ENCODE measurements at places on chromosomes 7 and 10. TPM values are rescaled to one million over a fixed set of nuclear protein-coding genes. Genes with fewer than 3 reads are reported as not detected.

DNA sequence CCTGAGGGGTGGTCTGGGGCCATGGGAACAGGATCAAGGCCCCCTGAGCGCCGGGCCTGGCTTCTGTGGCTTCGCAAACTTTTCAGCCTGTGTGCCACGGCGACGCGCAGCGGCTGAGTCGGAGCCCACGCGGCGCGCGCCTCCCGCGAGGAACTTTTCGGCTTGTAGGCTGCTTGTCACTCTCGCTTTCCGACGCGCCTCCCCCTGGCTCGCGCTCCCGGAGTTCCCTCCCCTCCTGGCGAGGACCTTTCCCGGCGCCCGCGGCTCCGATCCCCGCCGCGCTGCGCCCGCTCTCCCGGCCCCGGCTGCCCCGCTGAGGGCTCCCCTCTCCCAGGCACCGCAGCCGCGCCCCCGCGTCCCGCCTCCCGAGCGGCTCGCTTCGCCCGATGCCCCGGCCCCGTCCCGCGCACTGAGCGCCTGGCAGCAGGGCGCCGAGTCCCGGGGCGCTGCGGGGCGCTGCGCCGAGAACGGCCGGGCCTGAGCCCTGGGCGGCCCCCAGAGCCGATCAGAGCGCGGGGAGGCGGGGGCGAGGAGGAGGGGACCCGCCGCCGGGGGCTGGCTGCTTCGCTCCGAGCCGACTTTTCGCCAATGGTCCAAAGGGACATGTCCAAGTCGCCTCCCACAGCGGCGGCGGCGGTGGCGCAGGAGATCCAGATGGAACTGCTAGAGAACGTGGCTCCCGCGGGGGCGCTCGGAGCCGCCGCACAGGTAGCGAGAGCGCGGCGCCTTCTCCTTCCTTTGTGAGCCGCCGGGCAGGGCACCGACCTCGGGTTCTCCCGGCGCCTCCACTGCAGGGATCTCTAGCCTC lies at the start of gene CACNB2:
Gene CACNB2 (plus strand): TSS at position 276 of the 808 bp plus-strand sequence.
- DNase-seq: peak; percentile 83

DNA sequence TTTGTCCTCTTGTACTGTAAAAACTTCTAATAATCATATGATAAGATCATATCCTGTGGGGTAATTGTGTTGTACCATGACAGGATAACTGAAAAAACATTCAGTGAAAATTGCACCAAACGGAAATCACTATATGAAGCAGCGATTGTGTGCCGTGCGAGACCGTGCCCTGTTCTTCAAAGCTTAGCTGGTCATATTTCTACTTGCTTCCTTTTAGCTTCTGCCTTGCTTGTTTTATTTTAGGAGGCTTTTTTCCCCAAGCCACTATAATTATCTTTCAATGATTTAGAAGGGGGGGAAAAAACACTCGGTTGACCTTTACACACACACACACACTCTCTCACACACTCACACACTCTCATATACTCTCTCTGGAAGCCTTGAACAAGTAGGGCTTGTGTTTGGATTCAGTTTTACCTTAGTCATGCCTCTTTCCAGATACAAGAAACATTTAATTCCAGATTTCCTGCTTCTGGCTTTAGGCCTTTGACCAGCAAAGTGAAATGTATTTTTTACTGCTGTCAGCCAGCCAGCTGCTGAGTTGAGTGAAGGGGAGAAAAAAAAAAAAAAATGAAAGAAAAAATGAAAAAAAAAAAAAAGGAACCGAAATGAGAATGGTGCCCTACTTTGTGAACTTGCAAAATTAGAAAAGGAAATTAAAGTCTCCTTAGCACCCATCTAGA lies 181.4 kb downstream of the ARID5B start:
- peak; percentile 60 for DNase-seq

Gene KIAA1549
- polyA plus RNA-seq: 14.6 TPM

Gene PCDH15
- 1.7 TPM for polyA plus RNA-seq

Gene OR13A1
- not detected for polyA plus RNA-seq

All from right lung (tissue), 10 donors.